Stimulated activated effector memory CD8-positive, alpha-beta T cell treated with anti-CD3 and anti-CD28 coated beads, Interleukin-12 subunit alpha, Interleukin-12 subunit beta, amount 100 ng/mL, for 72 hours (primary cell): ENCODE measurements at places on chromosomes 11 and 22.

GRCh38 chr22:27032091-27032761, 374.8 kb downstream of the MIAT start:
- no peak for DNase-seq

GRCh38 chr22:25759825-25760231, 17.8 kb downstream of the MYO18B start:
- no peak for DNase-seq

DNA sequence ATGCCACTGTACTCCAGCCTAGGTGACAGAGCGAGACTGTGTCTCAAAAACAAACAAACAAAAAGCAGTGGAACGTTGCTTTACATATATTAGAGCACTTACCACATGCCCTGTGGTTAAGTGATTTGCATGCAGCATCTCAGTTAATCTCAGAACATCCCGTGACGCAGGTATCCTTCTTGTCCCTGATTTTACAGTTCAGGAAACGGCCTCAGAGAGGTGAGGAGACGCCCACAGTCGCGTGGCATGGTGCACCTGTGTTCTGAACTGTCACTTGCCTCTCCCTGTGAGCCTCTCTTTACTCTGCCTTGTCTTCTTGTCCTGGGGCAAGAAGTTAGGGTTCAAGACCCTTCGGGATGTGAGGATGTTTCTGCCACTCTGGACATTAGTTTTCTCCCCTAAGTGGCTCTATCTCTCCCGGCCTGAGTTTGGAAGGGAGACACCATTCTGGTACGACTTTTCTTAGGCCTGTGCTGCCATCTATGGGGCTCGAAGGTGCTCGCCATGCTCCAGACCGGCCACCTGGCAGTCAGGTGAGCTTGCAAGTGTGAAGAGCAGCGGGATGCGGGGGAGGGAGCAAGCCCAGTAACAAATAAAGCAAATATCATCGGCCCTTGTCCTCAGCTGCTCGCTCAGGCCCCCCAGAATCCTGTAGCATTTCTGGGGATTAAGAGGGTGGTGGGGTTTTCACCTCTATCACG, 25.6 kb downstream of the YWHAH start:
- peak; percentile 67 for DNase-seq

- DNase-seq = no peak
Measured at GRCh38 chr22:45651931-45652528, 19.6 kb upstream of the ATXN10 start.

- DNase-seq = no peak
Measured at GRCh38 chr11:60169264-60169915, 13.5 kb downstream of the MS4A6A start.

GRCh38 chr11:133163463-133164419, 368.6 kb downstream of the OPCML start:
- DNase-seq = no peak

- no peak for DNase-seq
Measured at GRCh38 chr11:96162816-96163499, 180.0 kb downstream of the MAML2 start.

GRCh38 chr11:79437278-79437980, 3.4 kb downstream of the TENM4 start:
- no peak for DNase-seq

GRCh38 chr11:120629407-120630080, 118.0 kb downstream of the GRIK4 start:
- DNase-seq = no peak

DNA sequence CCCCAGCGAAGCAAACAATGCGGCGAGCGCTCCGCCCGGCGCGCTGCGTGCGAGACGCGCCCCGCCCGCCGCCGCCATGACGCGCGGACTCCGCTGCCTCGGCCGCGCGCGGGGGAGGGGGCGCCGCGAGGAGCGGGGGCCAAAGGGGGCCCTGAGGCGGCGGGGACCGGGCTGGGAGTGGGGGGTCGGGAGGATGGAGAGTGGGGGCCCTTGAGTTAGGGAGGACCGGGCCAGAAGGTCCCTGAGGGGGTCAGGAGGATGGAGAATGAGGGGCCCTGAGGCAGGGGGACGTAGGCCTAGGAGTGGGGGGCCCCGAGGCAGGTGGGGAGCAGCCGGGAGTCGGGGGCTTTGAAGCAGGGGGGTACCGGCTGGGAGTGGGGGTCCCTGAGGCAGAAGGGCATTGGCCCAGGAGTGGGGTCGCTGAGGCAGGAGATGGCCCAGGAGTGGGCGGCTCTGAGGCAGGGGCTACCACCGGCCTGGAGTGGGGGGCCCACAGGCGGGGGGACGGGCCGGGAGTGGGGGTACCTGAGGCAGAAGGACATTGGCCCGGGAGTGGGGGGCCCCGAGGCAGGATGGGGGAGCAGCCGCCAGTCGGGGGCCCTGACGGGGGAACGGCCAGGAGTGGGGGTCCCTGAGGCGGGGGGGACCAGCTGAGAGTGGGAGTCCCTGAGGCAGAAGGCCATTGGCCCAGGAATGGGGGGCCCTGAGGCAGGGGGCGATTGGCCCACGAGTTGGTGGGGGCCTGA, at the start of gene BRD1:
Gene BRD1, minus strand, starts transcription at position 21 of the 746 bp plus-strand sequence. CDS start 3,556 bp downstream, outside the sequence.
- peak; percentile 72 for DNase-seq

DNA sequence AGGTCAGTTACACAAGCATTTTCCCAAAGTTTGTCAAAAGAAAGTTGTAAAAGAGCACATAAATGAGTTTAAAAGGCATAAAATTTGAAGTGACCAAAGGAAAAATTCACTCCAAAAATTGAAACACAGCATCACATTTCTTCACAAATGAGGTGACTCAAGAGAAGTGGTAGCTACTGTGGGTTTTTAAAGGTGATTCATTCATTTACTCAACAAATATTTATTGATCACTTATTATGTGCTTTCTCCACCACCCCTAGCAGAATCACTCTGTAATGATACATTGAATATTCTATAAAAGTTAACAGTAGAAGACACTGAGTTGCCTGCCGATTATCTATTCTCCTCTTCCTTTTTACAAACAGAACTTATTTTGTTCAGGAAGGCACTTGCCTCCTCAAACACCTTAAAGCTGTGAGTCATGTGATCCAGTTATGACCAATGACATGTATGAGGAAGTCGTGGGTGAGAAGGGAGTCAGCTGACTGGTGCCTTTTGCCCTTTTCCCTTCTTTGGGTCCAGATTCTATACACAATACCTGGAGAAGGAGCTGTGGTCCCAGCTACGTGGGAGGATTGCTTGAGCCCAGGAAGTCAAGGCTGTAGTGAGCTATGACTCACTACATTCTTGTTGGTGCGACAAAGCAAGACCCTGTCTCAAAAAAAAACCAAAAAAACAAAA, 67.7 kb upstream of the CLNS1A start:
- DNase-seq = no peak

GRCh38 chr11:64485074-64485473, 105.9 kb upstream of the SLC22A12 start:
- DNase-seq = no peak

DNA sequence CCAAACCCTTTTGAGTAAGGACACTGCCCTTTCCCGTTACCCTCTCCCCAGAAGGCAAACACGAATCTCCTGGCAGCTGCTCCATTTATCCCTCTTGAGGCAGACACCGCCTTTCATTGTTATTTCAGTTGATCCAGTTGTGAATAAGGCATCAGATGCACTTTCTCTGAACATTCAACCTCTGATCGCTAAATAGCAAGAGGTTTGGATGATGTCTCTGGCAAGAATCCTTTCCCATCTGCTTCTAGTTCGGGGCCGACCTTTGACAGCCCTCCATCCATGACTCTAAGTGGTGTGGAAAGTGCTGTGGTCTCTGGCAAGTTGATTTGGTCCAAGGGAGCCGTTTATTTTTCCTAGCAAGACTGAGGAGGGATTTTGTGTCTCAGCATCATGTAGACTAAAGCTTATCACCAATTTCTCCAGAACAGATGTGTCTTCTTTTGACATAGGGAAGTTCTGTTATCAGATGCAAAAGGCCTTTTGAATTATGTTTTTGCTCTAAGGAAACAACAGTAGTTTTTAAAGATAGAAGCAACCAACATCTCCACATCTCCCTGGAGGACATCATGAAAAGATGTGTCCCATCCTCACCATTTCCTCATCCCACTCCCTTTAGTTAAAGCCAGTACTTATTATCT, 123.6 kb downstream of the CCDC34 start:
- DNase-seq = no peak

- no peak for DNase-seq
Measured at GRCh38 chr11:117876059-117876340, 458 bp downstream of the FXYD6 start.

GRCh38 chr11:13767471-13767870, 99.0 kb downstream of the FAR1 start:
- DNase-seq = no peak

- DNase-seq = no peak
Measured at GRCh38 chr22:44381761-44382115, 69.0 kb upstream of the SHISAL1 start.

DNA sequence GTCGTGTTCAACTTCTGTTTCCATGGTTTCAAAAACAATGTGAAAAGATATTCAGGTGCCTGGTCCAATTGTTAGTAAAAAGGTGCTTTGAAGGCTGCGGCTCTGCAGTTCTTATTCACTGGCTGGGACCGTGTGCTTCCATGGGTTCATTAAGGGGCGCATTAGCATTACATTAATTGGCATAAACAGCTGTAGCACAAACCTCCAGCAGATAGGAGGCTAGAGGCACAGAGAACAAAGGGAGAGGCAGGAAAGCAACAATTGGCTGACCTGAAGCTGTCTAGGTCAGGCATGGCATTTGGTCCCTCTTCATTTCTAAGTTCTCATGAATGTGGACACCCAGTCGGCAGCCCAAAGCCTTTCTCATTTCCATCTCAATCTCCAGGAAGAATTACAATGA, 16.6 kb downstream of the PAK1 start:
- DNase-seq = no peak

GRCh38 chr11:96063053-96063452, 139.1 kb upstream of the MTMR2 start:
- DNase-seq = no peak

DNA sequence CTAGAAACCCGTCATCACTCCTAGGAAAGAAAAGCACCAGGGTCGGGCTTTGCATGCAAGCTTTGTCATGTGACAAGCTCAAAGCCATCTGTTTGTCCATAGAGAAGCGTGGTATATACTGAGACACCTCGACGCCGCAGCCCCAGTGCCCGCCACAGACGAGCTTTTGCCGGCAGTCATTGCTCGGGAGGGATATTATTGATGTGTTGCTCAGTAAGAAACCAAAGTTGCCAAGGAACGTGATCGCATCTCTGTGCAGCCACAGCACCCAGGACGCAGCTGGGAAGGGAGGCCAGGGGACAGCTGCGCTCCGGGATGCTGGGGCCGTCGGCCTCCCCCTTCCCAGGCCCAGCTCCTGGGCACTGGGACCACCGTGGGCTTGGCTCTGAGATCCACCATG, 89.5 kb upstream of the KCNQ1OT1 start:
- no peak for DNase-seq

DNA sequence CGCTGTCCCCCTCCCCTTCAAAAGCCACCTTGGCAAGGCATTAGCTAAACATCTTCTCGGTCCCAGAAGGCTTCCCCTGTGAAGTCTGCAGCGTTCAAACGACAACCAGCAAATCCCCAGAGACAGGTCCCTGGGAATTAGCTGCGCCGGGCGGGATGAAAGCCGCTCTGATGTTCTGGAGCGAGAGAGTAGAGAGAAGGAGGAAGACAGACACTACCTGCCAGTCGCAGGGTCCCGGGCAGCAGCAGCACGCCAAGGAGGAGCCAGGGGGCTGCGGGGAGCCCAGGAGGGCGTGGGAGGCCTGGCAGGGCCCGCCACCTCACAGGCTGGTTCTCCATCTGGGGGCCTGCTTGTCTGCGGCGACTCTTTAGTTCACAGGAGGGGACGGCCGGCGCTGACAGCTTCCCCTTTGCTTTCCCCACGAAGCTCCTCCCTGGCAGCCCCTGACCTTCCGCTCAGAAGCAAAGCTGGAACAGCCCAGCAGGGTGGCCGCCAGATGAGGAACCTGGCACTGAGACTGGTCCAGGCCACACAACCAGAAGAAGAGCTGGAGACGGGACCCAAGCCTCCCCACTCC, at the start of gene NFAM1:
Gene NFAM1, minus strand, starts transcription at position 384 of the 577 bp plus-strand sequence. Its CDS starts 46 bp downstream, at position 338.
- DNase-seq = no peak

DNA sequence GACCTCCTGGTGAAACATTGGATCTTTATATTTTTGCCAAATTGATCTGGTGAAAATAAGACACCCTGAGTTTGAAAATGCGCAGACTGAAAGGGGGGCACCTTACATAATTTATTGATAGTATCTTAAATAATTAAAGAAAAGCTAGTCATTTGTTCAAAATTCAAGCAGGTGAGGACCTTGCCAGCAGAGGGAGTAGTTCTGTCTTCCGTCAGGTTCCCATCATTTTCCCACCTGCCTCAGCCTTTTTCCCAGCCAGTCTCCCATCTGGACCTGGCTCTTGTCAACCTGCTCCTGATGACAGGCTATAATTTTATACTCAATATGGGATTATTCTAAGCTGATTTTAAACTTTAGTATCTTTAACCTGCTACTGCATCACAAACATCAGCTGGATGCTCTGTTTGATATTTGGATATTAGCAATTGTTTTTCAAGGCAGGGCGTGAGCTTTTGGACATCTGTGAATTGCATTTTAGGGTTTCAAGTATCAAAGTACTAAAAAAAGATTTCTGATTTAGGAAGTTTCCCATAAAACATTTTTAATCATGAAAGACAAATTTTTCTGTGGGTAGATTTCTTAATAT, 132.0 kb downstream of the ELP4 start:
- no peak for DNase-seq

DNA sequence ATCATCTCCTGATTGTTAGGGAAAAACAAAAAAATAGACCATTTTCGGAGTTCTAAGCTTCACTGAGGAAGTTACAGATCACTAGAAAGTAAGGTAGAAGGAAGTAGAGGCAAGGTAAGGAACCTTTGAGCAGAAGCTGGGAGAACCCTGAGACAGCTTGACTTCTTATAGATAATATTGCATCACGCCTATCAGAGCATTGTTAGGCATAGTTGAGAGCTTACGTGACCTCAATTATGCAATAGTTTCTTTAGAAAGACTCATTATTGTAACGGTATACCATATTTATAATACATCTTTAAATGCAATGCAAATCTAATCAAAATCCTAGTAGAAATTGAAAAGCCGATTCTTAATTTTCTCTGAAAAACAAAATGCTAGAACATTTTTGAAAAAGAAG, 4.9 kb downstream of the TBRG1 start:
- no peak for DNase-seq

DNA sequence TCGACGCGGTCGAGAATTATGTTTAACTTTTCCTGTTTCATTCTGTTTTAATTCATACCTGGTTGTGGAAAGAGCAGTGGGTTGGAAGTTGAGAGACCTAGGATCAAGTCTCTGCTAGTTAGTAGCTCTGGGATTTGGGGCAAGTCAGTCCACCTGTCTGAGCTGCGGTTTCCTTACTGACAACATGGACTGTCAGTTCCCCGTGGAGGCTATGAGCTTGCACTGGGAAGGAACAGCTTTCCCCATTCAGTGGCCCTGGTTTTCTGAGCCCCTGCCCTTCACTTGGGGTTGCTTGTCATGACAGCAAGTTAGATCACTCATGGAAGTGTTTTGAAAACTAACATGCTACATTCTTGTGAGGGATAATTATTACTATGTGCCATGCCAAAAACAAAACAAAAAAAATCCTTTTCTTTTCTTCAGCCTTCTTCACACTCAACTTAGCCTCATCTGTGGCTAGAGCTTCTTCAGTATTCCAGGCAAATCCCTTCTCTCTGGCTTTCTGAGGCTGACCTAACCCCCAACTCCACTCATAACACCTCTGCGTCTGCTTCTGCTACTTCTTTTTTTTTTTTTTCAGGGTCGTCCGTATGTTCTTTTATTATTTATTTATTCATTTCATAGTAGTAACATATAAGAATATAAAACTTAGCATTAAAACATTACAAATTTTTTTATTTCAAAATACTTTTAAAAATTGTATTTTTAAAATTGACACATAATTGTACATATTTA, 43.0 kb upstream of the ZBED5 start:
- no peak for DNase-seq
